CD14-positive monocyte (primary cell): ENCODE measurements at places on chromosomes 3 and 15. TPM values are rescaled to one million over a fixed set of nuclear protein-coding genes. Genes with fewer than 3 reads are reported as not detected.

CAMK2N2 gene
- polyA plus RNA-seq: not detected

DNA sequence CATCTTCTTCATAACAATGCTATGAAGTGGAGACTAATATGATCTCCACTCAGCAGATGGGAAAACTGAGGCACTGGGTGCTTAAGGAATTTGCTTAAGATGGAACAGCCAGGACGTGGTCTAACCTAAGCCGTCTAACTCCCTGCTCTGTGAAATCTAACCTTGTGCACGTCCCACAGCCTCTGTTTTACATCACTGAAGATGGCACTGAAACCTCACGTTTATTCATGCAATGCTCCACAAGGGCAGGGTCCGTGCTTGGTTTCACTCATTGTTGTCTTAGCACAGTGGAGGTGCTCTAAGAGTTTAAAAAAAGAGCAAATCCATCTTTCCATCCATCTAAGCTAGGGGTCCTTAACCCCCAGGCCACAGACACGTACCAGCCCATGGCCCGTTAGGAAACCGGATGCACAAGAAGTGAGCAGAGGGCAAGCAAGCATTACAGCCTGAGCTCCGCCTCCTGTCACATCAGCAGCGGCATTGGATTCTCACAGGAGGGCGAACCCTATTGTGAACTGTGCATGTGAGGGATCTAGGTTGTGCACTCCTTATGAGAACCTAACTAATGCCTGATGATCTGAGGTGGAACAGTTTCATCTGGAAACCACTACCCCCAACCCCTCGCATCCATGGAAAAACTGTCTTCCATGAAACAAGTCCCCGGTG, 118.0 kb downstream of the FOXP1 start:
- DNase-seq: no peak

DNA sequence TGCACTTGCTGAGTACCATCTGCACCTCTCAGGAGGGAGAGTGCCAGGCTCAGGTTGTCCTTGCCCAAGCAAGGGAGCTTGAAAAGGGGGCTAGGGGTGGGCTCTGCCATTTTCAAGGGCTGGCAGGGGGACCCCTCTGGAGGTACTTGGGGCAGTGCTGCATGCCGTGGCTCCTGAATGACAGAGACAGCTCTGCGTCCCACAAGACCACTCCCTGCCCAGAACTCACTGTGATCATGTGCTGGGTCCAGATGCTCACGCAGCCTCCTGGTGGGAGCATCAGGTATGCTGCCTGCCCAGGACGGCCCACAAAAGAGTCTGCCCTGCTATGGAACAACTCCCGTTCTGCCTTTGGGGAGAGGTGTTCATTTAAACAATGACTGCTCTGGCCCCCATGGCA, 165.2 kb downstream of the GOLGA6L4 start:
- DNase-seq: no peak

GRCh38 chr3:161296814-161297213, 74.5 kb downstream of the SPTSSB start:
- no peak for DNase-seq

ANO10 gene
- polyA plus RNA-seq: 24.8 TPM

- DNase-seq: no peak
Observed at GRCh38 chr3:181701096-181701495, 10.6 kb upstream of the SOX2 start.

GRCh38 chr3:190701096-190701532, 161.4 kb downstream of the GMNC start:
- no peak for DNase-seq

GRCh38 chr15:98077186-98077585, 116.7 kb downstream of the ARRDC4 start:
- DNase-seq: no peak

NUSAP1 gene
- polyA plus RNA-seq: 1.7 and 4.0 TPM in 2 replicates

DNA sequence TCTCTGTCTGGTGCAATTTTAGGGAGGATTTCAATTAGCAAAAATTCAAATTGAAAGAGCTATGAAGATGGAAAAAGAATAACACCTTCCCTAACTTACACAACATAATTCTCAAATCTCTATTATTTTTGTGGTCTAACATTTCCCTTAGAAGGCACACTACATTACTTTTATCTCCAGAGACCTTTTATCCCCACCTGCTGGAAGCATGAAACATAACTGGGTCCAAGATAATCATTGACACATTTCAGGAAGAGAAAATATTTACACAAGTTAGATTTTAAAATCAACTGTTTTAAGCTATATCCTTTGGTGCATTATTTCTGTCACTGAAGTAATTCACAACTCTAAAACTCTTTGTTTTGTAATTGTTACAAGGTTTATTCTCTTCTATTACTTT, 779.5 kb downstream of the ROBO1 start:
- DNase-seq: no peak
